Activated T-cell treated with anti-CD3 and anti-CD28 coated beads for 4 hours (primary cell): ENCODE measurements at places on chromosomes 3 and 15.
A peak's percentile ranks its signal among the peaks of the same experiment; 100 is the strongest.

DNA sequence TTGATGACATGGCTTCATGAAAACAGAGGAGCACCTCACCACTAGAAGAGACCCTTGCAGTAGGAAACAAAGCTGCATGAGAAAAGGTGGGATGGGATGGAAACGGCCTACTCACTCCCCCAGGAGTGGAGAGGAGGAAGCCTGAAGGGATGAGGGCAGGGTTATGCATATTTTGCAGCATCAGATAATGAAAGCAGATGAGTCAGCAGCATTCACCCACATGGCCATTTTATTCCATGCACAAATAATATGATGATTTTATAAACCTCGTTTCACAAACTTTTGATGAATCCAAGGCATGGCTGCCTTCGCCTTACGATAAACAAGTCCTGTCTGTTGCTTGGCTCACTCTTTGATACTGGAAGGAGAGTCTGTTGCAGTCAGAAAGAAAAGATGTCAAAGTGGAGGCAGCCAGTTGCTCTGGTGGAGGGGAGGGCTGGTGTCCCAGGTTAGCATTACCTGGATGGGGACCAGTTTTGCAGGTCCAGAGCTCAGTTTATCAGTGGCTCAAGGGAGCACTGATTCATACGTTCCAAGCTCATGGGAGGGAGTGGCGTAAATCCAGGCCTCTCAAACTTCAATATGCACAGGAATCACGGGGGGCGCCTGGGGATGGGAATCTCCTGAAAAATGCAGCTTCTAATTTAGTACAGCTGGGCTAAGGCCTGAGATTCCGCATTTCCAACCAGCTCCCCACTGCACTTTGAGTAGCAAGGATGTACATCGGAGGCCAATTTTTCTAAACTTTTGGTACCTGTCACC lies 9.2 kb upstream of the EHD4 start:
- no peak for DNase-seq

DNA sequence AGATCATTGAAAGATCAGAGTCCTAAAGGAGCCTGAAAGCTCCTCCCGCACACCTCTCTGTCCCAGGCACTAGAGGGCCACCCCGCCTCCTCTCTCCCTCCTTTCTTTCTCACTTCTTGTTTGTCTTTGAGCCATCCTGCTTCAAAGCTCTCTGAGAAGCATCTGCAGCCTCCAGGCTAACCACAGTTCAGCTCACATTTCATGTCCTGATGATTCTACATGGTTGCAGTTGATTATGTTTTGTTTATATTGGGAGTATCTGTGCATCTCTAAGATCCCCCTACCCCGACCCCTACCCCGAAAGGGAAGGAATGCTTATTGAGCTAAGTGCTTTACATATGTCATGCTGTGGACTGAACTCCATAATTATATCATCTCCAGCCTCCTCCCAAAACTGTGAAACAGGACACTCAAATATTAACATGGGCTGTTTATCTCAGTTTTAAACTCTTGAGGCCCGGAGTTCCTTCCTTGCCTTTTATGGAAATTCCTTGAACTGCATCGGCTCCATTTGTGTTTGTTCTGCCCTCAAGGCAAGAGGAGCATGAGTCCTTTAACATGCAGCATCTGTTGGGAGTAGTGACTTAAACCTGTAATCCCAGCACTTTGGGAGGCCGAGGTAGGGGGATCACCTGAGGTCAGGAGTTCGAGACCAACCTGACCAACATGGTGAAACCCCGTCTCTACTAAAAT lies 30.9 kb downstream of the MGLL start:
- DNase-seq, result no peak

GRCh38 chr3:58116161-58116955 lies 94.4 kb downstream of the DNASE1L3 start:
- peak; percentile 23 for DNase-seq

- no peak for DNase-seq
These were observed 1.1 kb downstream of the PLXND1 start for GRCh38 chr3:129605203-129605921.

- DNase-seq, result no peak
These were observed 681.3 kb downstream of the ROBO1 start for GRCh38 chr3:79086514-79086913.

DNA sequence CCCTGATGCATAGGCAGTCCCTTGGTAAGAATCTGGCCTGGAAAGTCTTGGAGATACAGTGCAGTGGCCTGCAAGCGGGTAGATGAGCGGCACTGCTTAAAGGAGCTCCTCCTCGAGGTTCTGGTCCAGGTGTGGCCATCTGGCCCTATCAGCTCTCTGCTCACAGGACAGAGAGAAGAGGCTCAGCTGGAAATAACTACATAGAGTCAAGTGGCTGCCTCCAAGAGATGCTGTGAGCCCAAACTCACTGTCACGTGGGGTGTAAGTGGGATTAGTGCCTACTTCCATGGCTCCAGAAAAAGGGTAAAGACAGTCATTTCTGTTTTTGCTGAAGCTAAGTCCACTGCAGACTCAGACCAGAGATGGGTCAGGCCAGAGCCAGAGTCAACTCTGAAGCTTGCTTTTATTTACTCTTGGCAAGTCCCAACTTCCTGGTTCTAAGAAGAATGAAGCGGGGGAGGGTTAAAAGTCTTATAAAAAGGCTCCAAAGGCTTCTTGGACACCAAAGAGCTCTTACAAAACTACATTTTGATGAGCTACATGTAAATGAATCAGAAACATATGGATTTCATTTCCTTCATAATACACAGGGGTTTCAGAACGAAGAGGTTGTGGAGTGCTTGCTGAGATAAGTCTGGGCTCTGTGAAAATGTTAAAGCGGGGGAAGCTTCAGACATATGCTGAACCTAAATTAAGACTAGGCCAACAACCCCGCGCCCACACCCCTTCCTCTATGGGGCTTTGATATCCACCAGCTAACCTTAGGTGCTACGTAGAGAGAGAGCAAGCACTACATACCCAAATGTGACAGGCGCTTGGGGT lies 77.1 kb downstream of the PDZRN3 start:
- no peak for DNase-seq

- DNase-seq, result no peak
These were observed 7.5 kb upstream of the FAM107A start for GRCh38 chr3:58584690-58585004.

DNA sequence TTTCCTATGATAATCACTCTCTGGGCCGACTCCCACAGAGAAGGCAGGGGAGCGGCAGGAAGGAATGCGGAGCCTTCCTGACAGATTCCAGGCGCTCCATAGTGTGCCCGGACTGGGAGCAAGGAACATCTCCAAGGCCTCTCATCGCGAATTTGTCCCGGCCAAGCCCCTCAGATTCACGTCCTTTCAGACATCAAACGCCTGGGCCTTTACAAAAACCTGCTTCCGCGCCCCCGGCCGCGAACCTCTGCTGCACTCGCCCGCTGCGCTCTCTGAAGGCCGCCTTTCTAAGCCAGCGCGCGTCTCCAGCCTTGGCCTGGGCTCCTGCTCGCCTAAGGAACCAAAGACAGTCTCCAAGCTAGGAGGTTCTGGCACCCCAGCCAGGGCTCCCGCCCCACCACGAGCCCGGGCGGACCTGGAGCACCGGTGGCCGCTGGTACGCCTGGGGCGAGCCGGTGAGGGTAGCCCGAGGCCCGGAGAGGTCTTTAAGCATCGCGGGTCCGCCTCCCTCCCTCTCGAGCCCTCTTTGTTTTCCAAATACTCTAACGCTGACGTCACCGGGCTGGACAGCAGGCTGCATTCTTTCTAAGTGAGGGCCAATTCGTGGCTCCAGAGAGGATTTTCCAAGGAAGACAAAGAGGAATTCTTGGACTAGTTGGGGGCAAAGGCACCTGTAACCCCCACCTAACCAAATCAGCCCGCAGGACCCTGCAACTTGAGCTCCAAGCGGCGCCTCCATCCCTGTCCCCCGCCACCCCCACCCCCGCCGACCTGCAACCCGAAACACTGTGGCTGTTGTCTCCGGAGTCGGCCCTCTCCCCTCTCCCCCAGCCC lies 759 bp downstream of the AMOTL2 start:
- DNase-seq, result no peak

DNA sequence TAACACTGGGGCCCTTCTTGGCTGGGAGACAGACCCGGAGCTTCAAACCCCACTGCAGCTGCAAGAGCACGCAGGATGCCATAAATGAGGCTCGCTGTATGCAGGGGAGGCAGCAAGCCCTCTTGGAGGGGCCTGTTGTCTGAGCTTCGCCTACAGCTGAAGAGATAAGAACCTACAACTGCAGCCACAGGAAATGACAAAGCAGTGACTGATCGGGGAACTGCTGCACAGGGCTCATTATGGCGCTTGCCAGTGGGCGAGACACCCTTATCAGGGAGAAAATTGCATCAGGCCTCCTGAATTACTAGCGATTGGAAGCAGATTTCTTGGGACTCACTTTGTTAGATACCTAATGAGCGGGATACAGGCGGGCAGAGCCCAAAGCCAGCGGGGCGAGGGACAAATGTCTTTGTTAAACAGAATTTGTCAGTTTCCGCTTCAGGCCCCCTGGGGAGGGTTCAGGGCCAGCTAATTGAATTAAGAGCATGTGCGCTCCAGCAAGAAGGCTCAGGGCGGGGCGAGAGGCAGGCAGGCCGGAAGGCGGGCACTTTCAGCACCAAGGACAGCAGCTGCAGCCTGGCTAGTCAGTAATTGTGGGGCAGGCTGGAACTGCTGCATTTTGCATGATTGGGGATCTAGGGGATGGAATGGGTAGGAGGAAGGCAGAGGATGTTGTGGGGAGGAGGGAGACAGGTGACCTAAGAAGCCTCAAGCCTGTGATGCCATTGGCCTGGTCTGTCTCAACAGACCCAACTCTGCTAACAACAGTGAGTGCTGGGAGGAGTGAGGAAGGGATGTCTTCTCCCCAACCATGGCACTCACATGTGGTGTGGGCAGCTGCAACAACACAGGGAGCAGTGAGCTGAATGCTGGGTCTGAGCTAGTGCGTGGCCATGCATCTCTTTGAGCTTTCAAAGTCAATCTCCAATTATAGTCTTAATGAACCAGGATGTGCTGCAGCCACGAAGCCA lies 55.3 kb downstream of the CCDC33 start:
- peak; percentile 16 for DNase-seq

DNA sequence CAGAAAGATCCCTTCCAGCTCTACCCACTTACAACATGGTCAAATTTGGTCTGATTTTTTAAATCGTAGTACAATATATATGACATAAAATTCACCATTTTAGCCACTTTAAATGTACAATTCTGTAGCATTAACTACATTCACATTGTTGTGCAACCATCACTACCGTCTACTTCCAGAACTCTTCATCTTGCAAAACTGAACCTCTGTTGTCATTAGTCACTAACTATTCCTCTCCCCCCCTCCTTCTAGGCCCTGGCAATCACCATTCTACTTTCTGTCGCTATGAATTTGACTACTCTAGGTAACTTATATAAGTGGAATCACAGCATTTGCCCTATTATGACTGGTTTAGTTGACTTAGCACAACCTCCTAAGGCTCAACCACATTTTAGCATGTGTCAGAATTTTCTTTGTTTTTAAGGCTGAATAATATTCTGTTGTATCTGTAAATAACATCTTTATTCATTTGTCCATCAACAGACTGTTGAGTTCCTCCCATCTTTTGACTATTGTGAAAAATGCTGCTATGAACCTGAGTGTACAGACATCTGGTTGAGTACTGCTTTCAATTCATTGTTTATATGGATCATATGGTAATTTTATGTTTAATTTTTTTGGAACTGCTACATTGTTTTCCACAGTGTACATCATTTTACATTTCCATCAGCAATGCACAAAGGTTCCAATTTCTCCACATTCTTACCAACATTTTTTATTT lies 35.5 kb upstream of the CCR2 start:
- no peak for DNase-seq

DNA sequence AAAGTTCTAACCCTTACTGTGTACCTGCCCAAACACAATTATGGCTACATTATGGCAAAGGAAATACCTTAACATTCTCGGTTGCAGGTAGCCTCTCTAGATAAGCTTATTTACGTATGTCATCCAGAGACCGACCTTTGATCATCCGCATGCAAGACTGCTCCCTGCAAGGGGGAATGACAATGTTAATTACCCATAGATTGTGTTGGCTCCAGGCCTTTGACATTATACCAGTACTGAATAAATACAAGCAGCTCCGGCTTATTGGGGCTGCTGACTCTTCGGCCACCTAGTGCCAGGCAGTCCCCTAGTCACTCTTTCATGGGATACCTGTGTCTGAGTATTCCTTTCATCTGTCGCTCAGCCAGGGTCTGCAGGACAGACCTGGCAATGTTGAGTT lies 223.5 kb downstream of the DTWD1 start:
- DNase-seq, result no peak

DNA sequence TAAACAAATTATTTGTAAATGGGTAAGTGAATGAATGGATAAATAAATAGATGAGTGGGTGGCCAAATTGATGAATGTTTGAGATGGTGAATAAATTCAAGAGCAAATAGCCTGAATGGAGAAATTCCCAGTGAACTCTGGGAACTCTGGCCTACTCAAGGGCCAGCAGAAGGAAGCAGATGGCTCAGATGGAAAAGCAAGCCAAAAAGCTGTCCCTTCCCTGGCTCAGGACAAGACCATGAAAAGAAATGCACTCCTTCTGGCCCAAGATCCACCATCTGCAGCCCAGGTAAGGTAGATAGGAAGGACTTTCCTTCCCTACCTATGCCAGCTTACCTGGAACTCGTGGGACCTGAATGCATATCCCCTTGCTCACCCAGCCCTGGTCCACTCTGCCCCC lies 37.6 kb upstream of the CLDN18 start:
- DNase-seq, result no peak

GRCh38 chr3:188916934-188917401 lies 254.8 kb upstream of the TPRG1 start:
- DNase-seq, result no peak

- DNase-seq, result no peak
These were observed 326.5 kb upstream of the GBE1 start for GRCh38 chr3:82087958-82088357.

DNA sequence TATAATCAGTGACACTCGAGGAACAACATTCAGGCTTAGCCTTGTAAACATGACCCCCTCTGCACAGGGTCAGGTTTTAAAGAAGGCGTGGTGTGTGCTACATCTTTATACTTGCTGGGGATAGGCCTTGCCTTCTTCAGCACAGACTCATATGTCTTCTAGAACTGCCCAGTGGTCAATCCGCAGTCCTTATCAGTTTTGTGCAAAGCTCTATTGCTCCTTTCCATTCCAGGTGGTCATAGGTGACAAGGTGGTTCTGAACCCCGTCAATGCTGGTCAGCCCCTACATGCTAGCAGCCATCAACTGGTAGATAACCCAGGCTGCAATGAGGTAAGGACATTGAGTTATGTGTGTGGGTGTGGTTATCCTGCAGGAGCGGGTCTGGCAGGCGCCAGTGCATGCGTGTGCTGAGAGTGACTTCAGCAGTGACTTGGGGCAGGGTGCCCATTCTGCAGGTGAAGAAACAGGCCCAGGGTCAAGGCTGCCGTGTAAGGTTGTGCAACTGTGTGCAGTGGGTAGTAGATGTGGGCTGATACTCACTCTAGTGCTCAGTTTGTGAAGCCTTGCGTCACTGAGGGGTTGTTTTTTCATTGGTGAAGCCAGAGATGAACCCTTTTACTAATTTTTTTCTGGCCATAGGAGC lies 150.9 kb downstream of the ITPR1 start:
- DNase-seq, result no peak

- DNase-seq, result no peak
These were observed 109.7 kb upstream of the GADL1 start for GRCh38 chr3:31004025-31004678.
